ENCODE measurements at places on chromosomes 6 and 20. TPM values are rescaled to one million over a fixed set of nuclear protein-coding genes. Genes with fewer than 3 reads are reported as not detected.

TDRD6 gene
- 0.15 TPM for total RNA-seq

RBM12 gene
- total RNA-seq = 35.4 TPM

TSHZ2 gene
- 10.6 TPM for total RNA-seq

NFATC2 gene
- total RNA-seq = 5.5 TPM

OPRM1 gene
- total RNA-seq = 0.27 TPM

DEFB132 gene
- total RNA-seq = not detected
